ENCODE measurements at places on chromosomes 2 and 18.

DNA sequence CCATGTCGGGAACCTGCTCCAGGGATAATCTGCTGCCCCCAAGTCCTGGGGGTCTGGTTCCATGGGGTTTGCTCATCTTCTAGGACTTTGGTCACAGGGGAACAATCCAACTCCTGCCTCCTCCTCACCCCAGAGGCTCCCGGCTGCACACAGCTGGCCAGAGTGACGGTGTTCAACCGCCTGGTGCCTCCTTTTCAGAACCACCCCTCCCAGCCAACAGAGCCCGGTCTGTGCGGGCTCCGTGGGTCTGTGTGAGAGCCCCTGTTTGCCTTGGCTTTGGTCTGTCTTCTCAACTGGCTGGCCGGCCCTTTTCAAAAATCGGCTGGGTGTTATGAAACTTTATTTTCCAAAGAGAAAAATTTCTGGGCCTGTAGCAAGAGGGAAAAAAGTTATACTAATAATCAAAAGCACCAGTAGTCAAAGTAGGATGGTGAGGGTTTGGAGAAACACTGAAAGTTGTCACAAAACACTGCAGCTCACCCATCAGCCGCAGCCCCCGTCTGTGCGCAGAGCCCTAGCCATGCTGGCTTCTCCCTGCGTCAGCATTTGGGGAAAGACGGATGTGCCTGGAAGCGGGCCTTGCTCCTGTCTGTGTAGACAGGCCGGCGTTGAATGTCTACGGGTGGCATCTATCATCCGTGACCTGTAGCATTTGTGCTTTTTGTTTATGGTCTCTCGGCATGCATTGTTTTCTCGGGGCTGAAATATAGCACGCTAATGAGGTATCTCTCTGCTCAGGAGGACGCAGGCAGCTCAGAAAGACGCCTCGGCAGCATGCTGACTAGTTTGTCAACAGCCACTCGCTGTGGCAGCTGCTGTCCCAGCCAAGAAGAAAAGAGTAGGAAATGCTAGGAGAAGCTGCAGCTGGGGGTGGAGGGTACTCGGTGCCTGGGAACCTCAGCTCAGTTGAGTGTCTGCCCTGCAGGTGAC, 138.6 kb downstream of the GLI2 start:
- DNase-seq, result no peak

DNA sequence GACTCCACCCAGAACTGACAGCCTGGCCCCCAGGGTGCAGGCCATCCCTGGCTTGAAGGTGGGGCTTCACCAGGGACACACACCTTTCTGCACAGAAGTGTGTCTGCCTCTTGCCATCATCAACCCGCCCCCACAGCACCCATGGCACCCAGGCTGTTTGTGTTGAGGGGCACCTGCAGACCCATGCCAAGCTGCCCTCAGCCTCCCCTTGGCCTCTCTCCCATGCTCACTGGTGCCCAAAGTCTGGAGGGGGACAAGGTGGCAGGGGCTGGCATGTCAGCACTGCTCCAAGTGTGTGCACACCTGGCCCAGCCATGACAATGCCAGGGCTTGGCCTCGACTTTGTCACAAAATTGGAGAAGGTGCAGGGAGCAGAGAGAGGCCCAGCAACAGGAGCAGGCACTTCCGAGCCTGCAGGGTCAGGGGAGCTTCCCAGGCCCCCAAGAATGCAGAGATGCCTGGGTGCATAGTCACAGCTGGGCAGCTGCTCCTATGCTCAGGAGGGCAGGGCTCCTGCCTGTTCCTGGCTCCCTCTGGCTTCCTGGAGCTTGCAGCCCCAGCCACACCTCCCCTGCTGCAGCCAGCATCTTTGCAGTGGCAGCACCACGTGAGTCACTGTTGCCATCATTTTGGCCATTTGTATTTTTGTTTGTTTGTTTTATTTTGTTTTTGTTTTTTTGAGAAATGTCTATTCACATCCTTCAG, 280.6 kb upstream of the UBE2E3 start:
- DNase-seq, result no peak

GRCh38 chr18:79506191-79507075, 110.7 kb downstream of the NFATC1 start:
- DNase-seq, result no peak

DNA sequence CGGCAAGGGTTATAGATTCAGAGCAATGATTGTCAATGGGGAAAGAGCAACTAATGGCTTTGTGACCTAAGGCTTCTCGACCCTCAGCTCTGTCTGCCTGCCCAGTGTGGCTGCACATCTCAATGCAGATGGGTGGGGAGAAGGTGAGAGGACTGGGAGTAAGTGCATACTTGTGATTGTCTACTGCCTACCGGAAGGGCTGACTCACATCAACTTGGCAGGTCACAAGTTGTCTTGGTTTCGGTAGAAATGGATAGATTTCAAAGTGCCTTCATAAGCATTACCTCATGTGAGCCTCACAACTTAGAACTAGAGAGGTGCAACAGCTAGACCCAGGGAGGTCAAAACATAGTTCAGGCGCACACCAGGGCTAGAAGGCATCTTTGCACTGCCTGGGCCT, 29.4 kb downstream of the STAT1 start:
- peak; percentile 51 for DNase-seq

GRCh38 chr18:38931754-38932050, 1366.1 kb upstream of the CELF4 start:
- DNase-seq, result no peak

DNA sequence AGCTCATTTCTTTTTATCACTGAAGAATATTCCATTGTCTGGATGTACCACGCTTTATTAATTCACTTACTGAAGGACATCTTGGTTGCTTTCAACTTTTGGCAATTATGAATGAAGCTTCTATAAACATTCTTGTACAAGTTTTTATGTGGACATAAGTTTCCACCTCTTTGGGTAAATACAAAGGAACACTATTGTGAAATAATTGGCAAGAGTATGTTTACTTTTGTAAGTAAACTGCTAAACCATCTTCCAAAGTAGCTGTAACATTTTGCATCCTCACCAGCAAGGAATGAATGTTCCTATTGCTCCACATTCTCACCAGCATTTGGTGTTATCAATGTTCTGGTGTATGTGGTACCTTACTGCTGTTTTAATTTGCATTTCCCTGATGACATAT, 15.8 kb upstream of the VWC2L start:
- no peak for DNase-seq

DNA sequence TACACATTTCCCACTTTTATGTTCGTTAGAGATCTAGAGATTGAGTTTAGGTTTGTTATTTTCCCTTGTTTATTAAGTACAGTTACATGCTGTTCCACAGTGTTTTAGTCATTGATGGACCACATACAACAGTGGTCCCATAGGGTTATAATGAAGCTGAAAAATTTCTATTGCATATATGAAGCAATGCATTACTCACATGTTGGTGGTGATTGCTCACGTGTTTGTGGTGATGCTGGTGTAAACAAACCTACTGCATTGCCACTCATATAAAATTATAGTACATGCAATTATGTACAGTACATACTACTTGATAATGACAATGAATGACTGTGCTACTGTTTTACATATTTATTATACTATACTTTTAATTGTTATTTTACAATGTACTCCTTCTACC, 51.0 kb upstream of the NXPH2 start:
- no peak for DNase-seq

GRCh38 chr2:121567957-121568409, 37.3 kb downstream of the RNU4ATAC start:
- no peak for DNase-seq

DNA sequence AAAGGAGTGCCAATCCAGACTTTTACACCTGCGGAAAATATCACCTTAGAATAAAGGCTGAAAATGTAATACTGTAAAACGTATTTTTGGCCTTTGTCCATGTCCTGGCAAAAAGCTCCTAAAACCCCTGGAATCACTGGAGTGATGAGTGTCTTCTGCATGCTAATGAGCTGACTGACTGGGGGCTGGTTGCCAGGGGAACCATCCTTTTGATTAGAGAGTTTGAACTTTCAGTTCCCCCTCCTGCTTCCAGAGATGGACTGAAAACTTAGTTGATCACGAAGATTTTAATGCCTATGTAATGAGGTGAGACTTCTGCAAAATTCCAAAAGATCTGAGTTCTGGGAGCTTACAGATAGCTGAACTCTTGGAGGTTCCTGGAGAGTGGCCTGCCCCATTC, 20.5 kb downstream of the PUM2 start:
- no peak for DNase-seq

GRCh38 chr2:232014681-232015080, 53.2 kb downstream of the DIS3L2 start:
- DNase-seq, result no peak

DNA sequence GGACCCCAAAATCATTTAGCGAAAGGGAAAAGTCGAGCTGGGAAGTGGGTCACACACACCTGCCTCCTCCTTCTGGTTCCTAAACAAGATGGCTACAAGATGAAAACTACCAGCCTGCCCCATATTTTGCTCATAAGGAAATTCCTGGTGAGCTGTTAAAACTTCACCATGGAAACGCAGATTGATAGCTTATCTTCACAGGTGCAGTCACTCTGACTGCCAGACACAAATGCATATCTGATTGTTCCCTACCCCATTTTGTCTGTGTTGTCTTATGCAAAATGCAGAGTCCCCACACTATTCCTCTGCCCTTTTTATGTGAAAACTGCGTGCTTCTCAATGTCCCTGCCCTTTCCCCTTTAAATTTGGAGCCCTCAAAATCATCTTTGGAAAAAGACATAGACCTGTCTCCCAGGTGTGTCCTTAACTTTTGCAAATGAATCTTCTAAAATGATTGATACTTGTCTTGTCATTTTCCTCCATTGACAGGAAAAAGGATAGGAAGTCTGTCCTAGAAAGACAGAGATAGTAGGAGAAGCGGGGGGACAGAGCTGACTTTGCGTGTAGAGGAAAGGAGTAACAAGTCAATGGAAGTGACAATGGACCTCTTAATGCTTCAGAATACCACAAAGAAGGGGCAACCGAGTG, 38.9 kb upstream of the THOC1 start:
- no peak for DNase-seq

DNA sequence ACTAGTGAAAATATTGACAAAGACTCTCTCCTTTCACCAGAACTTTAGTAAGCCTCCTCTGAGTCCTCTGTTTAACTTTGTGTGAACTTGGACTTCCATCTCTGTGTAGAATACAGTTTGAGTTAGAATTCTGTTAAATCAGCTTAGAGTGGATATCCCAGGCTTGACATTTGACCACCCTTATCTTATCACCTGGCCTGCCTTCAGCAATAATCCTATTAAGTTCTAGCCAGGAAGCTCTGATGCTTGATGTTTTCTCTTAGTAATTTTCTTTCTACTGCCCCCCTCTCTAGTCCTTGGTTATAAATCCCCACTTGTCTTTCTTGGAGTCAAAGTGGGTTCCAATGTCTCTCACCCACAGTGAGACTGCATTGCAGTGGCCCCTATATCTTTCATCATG, 702.7 kb upstream of the GCFC2 start:
- no peak for DNase-seq

DNA sequence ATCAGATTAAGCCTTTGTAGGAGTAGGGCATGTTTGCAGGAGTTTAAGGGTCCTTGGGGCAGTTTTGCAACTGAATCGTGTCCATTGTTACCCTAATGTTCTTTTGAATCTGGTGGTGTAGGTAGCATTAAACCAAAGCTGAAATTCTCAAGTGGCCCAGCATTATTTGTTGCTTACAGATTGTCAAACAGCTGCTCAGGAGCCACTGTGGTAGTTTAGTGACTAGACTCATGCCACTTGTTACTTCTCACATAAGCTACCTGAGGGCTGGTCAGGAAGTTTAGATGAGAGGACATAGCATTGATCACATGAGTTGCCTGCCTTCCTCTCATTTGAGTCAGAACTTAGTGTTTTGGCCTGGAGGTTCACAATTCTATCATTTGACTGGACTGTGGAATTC, 157.6 kb downstream of the HAUS1 start:
- DNase-seq, result no peak

GRCh38 chr18:79681484-79682387, 2.1 kb downstream of the CTDP1 start:
- DNase-seq, result no peak

All from kidney glomerular epithelial cell (primary cell).